ENCODE measurements at places on chromosomes 13 and 19. TPM values are rescaled to one million over a fixed set of nuclear protein-coding genes. Genes with fewer than 3 reads are reported as not detected.

GRCh38 chr13:31887286-31887685, 144.3 kb upstream of the FRY start:
- no peak for DNase-seq
- H3K27ac ChIP-seq: no peak overlapping the region
- H3K27me3 ChIP-seq: peaks cover 37% of the 10 kb centered on the region
- H3K4me3 ChIP-seq: no peak overlapping the region
- H3K36me3 ChIP-seq: no peaks in the 10 kb centered on the region

The PIAS4 gene
- total RNA-seq: 28.8 TPM

GRCh38 chr19:53381376-53381775, 13.6 kb upstream of the ZNF765 start:
- H3K27me3 ChIP-seq: no peaks in the 10 kb centered on the region
- no peak overlapping the region for H3K27ac ChIP-seq
- DNase-seq: no peak
- peaks cover 79% of the 10 kb centered on the region for H3K36me3 ChIP-seq
- H3K4me3 ChIP-seq: no peak overlapping the region
- no peaks in the 10 kb centered on the region for H3K4me1 ChIP-seq

GRCh38 chr13:90534617-90535370, 812.7 kb upstream of the MIR17HG start:
- peak; percentile 68 for DNase-seq
- H3K27ac ChIP-seq: no peak overlapping the region
- no peaks in the 10 kb centered on the region for H3K27me3 ChIP-seq
- H3K4me3 ChIP-seq: no peak overlapping the region
- H3K36me3 ChIP-seq: no peaks in the 10 kb centered on the region
- H3K4me1 ChIP-seq: no peaks in the 10 kb centered on the region

DNA sequence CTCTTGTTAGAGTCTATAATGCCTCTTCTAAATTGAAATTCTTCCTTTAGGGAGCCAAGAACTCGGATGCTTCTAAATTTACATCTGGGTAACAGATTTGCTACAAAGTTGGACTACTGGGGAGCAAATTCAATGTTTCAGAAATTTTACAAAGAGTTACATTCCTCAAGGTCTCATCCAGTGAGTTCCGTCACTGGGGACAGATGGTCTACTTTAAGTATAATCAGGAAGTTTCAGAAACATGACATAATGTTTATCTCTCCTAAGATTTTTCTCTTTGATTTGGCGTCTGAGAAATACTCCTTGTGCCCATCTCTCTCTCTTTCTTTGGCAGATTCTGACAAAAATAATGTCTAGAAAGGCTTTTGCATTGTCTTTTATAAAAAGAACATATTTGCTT, 81.5 kb upstream of the MBNL2 start:
- peak overlapping the region; percentile 56 for H3K27ac ChIP-seq
- no peak for DNase-seq
- H3K4me3 ChIP-seq: no peak overlapping the region

DNA sequence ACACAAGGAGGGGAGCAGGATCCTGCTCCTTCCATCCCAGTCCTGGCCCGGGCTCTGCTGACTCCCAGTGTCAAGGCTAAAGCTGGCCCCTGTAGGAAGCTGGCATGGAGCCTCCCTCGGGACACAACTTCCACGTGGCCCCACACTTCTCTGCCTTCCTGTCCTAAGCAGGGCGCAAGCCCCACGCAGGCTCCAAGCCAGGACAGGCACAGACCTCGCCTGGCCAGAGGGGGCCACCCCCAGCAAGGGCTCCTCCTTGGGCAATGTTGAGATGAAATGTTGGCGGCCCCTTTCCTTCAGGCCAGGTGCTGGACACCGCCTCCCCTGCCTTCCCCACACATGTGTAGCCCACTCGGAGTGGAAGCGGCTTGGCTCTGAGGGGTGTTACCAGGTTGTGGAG, 66.6 kb downstream of the COL4A1 start:
- peak overlapping the region; percentile 89 for H3K27ac ChIP-seq
- no peak for DNase-seq
- peaks cover 39% of the 10 kb centered on the region for H3K36me3 ChIP-seq

GRCh38 chr13:99086267-99087097, 108.6 kb upstream of the DOCK9 start:
- H3K36me3 ChIP-seq: no peaks in the 10 kb centered on the region
- peak; percentile 85 for DNase-seq
- H3K4me3 ChIP-seq: peak overlapping the region; percentile 63
- peaks cover 14% of the 10 kb centered on the region for H3K4me1 ChIP-seq
- H3K27ac ChIP-seq: no peak overlapping the region

DNA sequence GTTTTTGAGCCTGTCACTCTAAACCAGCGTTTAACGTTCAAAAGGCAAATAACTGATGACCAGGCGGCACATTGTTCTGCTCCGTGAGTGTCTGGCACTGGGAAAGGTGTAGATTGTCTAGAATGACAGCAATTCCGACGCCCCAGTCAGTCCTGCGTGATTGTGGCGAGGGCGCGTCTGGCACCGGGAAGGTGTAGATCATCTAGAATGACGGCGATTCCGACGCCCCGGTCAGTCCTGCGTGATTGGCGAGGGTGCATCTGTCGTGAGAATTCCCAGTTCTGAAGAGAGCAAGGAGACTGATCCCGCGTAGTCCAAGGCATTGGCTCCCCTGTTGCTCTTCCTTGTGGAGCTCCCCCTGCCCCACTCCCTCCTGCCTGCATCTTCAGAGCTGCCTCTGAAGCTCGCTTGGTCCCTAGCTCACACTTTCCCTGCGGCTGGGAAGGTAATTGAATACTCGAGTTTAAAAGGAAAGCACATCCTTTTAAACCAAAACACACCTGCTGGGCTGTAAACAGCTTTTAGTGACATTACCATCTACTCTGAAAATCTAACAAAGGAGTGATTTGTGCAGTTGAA, 26.1 kb upstream of the NDUFS7 start:
- H3K4me3 ChIP-seq: no peak overlapping the region
- no peak overlapping the region for H3K27ac ChIP-seq
- H3K4me1 ChIP-seq: peaks cover 40% of the 10 kb centered on the region
- H3K27me3 ChIP-seq: no peaks in the 10 kb centered on the region

- DNase-seq: no peak
- no peaks in the 10 kb centered on the region for H3K36me3 ChIP-seq
- peaks cover 55% of the 10 kb centered on the region for H3K4me1 ChIP-seq
- no peak overlapping the region for H3K27ac ChIP-seq
- H3K4me3 ChIP-seq: no peak overlapping the region
Observed at GRCh38 chr13:35769812-35770211, 293.3 kb upstream of the MAB21L1 start.

DNA sequence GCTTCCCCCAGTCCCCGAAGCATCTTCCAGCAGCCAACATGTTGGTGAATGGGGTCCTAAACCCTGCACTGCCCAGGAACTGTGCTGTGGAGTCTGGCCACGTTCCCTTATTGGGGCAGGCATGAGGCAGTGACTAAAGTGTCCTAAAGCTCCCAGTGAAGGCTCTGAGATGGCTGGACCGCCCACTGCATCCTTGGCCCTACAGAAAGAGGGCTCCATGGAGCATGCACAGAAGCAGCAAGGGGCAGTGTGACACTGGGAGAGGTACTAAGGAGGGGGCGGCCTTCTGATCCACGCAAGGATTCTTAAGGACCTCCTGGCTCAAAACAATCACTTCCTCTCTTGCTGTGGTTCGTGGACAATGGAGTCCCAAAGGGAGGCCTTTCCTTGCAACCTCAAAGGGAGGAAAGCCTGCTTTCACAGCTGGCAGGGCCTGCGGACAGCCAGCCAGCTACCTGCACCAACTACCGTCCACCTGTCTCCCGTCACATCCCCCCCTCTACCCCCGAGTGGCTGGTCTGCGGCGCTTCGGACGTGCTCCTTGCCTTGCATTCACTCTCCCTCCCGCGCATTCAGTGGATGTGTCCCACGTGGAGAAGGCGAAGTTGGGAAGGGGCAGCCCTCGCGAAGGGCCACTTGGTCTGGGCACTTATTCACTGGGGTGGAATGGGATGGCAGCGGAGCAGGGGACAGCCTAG, 63.9 kb upstream of the STARD13 start:
- H3K36me3 ChIP-seq: peaks cover 4% of the 10 kb centered on the region
- no peaks in the 10 kb centered on the region for H3K27me3 ChIP-seq
- peak overlapping the region; percentile 73 for H3K4me3 ChIP-seq

DNA sequence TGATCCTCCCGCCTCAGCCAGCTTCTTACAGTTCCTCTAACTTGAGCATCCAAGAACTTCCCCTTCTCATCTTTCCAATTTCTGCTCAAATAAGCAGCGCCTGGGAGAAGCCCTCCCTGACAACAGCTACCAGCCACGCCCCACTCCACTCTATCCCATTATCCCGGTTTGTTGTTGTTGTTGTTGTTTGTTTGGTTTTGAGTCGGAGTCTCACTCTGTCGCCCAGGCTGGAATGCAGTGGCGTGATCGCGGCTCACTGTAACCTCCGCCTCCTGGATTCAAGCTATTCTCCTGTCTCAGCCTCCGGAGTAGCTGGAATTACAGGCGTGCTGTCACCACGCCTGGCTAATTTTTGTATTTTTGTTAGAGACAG, 822 bp upstream of the PTPRS start:
- H3K4me1 ChIP-seq: peaks cover 18% of the 10 kb centered on the region
- H3K36me3 ChIP-seq: no peaks in the 10 kb centered on the region
- peak overlapping the region; percentile 40 for H3K4me3 ChIP-seq
- peak overlapping the region; percentile 63 for H3K27ac ChIP-seq
- no peak for DNase-seq
- H3K27me3 ChIP-seq: peaks cover 18% of the 10 kb centered on the region

DNA sequence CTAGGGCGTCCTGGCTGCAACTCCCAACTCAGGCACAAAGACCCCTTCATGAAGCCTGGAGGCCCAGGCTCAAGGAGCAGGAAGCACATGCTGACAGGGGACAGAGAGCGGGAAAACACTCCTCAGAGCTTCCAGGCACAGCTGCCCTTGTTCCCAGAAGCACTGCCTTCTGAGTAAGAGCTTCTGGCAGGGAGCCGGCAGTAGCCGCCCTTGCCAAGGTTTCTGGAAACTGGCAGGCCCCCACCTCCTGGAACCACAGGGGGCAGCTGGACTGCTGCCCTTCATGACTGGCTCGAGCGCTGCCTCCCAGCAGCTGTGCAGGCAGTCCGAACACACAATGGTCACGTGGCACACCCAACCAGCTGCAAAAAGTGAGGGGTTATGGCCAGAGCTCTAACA, 33.6 kb upstream of the EPHX3 start:
- H3K36me3 ChIP-seq: peaks cover 61% of the 10 kb centered on the region
- no peak overlapping the region for H3K4me3 ChIP-seq
- peak; percentile 98 for DNase-seq
- H3K4me1 ChIP-seq: peaks cover 64% of the 10 kb centered on the region
- no peaks in the 10 kb centered on the region for H3K27me3 ChIP-seq

DNA sequence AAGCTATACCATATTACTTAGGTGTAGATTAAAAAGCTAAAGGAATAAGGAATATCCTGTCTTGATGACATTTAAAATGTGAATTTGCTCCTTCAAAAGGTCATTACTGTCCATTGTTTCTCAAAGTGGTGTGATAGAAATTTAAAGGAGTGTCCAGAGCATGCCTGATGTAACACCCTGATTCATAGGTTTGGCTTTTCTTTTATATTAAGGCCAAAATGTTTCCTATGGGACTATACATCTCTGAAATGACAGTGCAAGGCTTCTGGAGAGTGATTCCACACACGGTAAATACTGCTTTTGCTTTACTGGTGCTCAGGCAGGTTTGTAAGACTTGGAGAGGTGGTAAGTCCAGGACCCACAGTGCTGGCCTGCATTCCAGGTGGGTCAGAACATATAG, 289.9 kb downstream of the RFC3 start:
- no peak overlapping the region for H3K4me3 ChIP-seq
- DNase-seq: no peak
- H3K27me3 ChIP-seq: no peaks in the 10 kb centered on the region
- H3K27ac ChIP-seq: no peak overlapping the region
- no peaks in the 10 kb centered on the region for H3K4me1 ChIP-seq
- peaks cover 3% of the 10 kb centered on the region for H3K36me3 ChIP-seq

The KPNA3 gene
- 42.6 TPM for total RNA-seq

- peaks cover 22% of the 10 kb centered on the region for H3K27me3 ChIP-seq
- no peak overlapping the region for H3K27ac ChIP-seq
- no peaks in the 10 kb centered on the region for H3K4me1 ChIP-seq
- H3K4me3 ChIP-seq: no peak overlapping the region
Observed at GRCh38 chr13:20271441-20271840, 39.3 kb upstream of the GJB6 start.

GRCh38 chr13:73849292-73849691, 284.9 kb downstream of the KLF12 start:
- no peak for DNase-seq
- no peaks in the 10 kb centered on the region for H3K27me3 ChIP-seq
- H3K27ac ChIP-seq: no peak overlapping the region

The PPM1N gene
- total RNA-seq: 0.29 TPM

DNA sequence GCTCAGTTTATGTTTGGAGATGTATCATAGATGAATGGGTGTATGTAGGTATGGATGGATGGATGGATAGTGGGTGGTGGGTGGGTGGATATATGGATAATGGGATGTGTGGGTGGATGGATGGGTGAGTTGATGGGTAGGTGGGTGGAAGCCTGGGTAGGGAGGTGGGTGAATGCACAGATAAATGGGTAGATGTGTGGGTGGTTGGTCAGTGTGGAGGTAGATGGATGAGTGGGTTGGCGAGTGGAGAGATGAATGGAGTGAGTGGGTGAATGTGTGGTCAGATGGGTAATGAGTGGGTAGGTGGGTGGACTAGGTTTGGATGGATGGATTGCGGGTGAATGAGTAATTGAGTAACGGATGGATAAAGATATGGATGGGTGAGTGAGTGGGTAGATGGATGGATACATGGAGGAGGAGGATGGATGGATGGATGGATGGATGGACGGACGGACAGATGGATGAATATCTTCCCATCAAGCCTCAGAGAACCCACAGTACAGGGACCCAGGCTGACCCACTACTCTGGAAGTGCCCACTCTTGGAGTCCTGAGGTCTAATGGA, 13.4 kb downstream of the MEIS3 start:
- no peaks in the 10 kb centered on the region for H3K4me1 ChIP-seq
- peaks cover 24% of the 10 kb centered on the region for H3K36me3 ChIP-seq
- H3K27ac ChIP-seq: no peak overlapping the region
- no peak for DNase-seq
- no peak overlapping the region for H3K4me3 ChIP-seq

GRCh38 chr13:20178156-20178555, 14.6 kb downstream of the GJB2 start:
- H3K36me3 ChIP-seq: no peaks in the 10 kb centered on the region
- DNase-seq: no peak
- no peak overlapping the region for H3K27ac ChIP-seq
- H3K4me1 ChIP-seq: peaks cover 9% of the 10 kb centered on the region

- H3K27me3 ChIP-seq: no peaks in the 10 kb centered on the region
- no peaks in the 10 kb centered on the region for H3K36me3 ChIP-seq
- no peak overlapping the region for H3K27ac ChIP-seq
- H3K4me3 ChIP-seq: peak overlapping the region; percentile 66
- peaks cover 7% of the 10 kb centered on the region for H3K4me1 ChIP-seq
Observed at GRCh38 chr19:48735031-48735615, 5.3 kb downstream of the RASIP1 start.

DNA sequence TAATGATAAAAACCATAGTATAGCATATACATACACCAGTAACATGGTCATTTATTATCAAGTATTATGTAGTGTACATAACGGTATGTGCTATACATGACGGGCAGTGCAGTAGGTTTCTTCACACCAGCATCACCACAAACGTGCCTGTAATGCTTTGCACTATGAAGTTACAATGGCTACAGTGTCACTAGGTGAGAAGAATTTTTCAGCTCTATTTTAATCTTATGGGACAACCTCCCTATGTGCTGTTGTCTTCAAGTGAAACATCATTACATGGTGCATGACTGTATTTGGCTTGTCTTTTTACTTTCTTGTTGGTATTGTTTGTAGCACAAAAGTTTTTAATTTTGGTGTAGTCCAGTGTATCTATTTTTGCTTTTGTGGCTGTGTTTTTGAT, 18.7 kb downstream of the CDK8 start:
- H3K27ac ChIP-seq: no peak overlapping the region
- H3K27me3 ChIP-seq: no peaks in the 10 kb centered on the region
- H3K36me3 ChIP-seq: no peaks in the 10 kb centered on the region
- no peak for DNase-seq
- H3K4me1 ChIP-seq: peaks cover 12% of the 10 kb centered on the region
- H3K4me3 ChIP-seq: no peak overlapping the region

Measured in osteocyte (in vitro differentiated cells).